ENCODE measurements at places on chromosomes 7 and 10.

DNA sequence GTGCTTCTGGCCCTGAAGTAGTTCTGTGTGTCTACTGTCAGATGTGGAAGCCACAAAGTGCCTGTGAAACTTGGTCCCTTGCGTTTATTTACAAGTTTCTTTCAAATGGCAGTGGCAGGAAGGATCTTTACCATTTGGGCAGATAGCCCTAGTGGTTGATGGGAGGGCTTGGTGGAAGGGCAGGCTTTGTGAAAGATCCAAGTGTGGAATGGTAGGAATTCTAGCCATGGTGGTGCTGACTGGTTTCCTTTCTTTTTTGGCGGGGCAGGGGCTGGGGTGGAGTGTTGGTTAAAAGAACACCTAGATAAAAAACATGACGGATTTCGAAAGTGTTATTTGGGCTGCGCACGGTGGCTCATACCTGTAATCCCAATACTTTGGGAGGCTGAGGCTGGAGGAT lies 27.0 kb downstream of the AUTS2 start:
- no peak for DNase-seq

DNA sequence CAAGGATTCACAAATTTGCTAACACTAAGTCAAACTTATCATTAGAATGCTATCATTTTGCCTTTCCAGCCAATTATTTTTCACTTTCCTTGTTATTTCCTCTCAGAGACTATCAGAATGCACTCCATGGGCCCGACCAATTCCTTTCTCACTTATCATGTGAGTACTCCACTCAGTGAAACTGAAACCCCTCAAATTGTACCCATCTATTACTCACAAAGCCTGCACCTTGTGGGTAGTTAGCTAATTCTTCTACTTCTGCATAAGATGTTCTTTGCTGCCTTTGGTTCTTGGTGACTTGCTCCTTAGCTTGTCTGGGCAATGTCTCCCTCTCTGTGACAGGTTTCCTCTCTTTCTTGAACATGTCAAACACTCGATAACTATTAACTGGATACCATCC lies 35.2 kb upstream of the MBL2 start:
- no peak for DNase-seq

DNA sequence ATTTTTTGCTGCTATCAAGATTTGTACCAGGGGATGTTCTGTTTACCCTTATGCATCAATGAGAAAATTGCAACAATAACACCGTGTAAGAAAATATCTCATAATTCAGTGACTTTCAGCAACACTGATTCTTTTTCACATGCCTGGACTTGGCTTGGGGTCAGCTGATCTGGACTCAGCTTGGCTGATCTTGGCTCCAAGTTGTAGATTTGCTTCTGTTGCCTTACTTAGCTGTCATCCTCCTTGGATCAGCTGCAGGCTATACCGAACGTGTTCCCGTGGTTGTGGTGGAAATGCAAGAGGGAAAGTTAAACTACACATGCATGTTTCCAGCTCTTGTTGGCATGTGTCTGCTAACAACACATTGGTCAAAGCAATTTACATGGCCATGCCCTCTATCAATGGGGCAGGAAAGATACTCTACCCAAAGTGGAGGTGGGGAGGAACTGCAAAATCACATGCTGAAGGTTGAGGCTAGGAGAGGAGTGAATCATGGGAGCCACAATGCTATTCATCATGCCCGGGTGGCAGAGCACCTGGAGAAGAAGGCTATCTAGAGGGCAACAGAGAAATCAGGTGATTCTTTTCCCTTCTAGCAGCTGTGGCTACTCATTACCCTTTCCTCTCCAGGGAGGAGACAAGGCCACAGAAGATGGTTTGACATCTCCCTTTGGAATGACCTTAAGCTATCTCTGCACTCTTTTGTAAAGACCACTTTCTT lies 1276.3 kb upstream of the AUTS2 start:
- DNase-seq, result no peak

- no peak for DNase-seq
These were observed 806 bp upstream of the VIPR2 start for GRCh38 chr7:159145490-159145855.

DNA sequence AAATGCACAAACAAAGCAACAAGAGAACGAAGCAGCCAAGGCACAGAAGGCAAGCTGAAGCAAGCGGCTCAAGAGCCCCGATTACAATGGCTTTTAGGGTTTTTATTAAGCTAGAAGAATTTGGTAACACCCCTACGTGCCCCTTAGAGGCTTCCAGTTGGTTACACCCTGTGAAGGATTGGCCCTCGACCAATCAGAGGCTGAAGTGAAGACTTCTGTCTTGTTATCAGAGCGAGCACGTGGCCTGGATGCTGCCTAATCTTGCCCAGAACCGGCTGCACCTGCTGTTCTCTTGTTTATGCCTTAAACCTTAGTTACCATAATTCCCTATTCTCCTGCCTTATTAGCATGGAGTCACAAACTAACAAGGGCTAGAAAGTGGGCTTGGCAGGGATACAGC lies 21.4 kb downstream of the KCNK18 start:
- DNase-seq, result no peak

DNA sequence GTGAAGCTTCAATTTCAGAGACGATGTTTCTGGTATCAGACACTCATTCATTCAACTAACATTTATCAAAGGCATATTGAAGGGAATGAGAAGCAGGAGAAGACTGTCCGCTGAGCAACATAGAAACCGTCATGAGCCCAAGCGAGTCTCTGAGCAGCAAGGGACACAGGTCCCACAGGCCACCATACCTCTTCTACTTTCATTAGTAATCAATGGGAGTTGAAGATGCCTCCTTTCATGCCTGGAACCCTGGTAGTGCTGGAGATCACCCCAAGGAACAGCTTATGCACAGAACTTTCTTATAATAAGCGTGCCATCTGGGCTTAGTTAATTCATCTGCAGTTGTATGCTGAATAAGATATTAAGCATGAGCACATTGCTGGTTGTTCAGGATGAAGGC lies 1.2 kb downstream of the PAX4 start:
- no peak for DNase-seq

DNA sequence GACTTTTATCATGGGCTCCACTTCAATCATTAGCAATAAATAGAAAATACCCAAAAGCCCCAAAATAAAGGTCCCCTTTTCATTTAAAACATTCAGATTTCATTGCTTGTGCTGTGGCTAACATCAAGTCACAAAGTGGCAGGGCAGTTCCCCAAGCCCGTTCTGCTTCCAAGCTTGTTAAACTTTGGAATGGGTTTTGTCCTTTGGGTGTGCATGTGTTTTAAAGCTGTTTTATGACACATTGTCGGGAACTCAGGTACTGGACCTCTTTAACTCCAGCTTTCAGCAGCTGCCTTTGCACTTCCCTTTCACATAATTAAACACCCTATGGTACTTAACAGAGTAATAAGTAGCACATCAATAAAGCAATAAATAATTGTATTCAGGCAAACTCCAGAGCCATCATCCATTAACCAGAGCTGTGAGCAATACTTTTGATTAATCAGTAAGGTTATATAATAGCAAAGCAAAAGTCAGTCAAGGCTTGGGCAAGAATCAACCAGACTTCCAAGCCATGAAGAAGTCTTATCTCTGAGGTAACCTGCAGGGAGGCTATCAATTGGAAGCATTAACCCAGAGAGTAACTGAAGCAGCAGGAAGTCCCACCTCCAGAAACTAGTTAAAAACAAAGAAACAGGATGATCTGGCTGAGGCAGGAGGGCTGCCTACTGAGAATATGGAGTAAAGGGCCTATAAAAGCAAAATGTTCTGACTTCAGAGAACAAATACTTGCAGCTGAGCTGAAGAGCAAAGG lies 56.1 kb upstream of the ARID5B start:
- DNase-seq, result no peak

GRCh38 chr10:18668026-18668425 lies 8.8 kb downstream of the ARL5B start:
- no peak for DNase-seq

GRCh38 chr10:33612116-33612515 lies 277.6 kb upstream of the NRP1 start:
- DNase-seq, result no peak

All from hippocampal formation (tissue), 2 donors.